ENCODE measurements at places on chromosomes 11 and 22. TPM values are rescaled to one million over a fixed set of nuclear protein-coding genes. Genes with fewer than 3 reads are reported as not detected.

- peak; percentile 96 for DNase-seq
These were observed 39.6 kb downstream of the NUMA1 start for GRCh38 chr11:72040491-72041363.

RTN4R gene
- polyA plus RNA-seq: 11.2 TPM

DNA sequence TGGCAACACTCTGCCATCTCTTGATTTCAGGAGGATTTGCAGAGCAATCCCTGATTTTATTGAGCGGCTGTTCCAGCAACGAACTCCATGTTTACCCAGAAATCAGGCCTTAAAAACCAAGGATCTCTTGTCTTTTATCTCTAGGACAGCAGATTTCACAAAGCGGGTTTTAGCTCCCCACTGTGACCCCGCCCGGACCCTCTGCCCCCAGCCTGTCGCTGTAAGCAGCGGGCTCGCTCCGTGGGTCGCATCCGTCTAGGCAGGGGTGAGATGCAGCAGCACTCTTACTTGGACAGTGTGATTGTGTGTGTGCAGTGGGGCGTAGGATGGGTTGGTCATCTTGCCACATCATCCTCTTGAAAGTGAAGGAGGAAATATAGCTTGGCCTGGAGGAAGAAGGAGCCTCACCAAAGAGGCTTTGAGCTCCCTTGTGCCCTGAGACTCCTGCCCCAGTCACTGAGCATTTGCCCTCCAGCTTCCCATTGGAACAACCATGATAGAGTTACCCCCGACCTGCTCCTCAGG lies 189.2 kb upstream of the TBCEL start:
- no peak for DNase-seq

ARHGAP42 gene
- 24.8 TPM for polyA plus RNA-seq

GRCh38 chr22:40235308-40235707 lies 57.6 kb downstream of the TNRC6B start:
- no peak for DNase-seq

PGA5 gene
- not detected for polyA plus RNA-seq

- DNase-seq: peak; percentile 47
These were observed 667 bp downstream of the RAB6A start for GRCh38 chr11:73760135-73760678.

DNA sequence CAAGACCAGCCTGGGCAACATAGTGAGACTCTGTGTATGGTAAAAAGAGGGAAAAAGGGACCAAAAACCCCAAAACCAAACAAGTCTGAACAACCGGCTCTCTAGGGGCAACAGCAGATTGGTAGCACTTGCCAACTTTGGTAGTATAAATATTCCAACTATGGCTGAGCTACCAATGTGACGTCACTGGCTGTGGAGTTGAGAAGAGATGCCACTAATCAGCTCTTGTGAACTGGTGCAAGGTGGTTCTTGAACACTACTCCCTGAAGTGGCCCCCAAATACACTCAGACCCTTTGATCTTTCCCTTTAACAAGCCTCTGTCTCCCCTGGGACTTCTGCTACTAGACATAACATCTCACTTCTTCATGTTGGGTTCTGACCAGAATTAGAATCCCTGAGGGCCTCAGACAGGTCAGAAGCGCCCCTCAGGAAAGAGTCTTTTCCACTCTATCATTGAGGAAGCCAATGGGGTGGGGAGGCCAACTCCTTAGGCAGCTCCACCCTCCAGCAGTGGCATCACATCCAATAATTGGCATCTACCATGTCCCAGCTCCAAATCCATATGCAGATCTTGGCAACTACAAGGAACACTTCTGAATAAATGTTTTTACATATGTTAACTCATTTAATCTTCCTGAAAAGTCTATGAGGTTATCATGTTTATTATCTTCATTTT lies 49.2 kb downstream of the RPL27A start:
- no peak for DNase-seq

GRCh38 chr11:79388201-79388600 lies 52.6 kb downstream of the TENM4 start:
- no peak for DNase-seq
